ENCODE measurements at places on chromosomes 4 and X. TPM values are rescaled to one million over a fixed set of nuclear protein-coding genes. Genes with fewer than 3 reads are reported as not detected.

- no peak for DNase-seq
These were observed 359.7 kb downstream of the ADAM29 start for GRCh38 chr4:175277816-175278215.

DNA sequence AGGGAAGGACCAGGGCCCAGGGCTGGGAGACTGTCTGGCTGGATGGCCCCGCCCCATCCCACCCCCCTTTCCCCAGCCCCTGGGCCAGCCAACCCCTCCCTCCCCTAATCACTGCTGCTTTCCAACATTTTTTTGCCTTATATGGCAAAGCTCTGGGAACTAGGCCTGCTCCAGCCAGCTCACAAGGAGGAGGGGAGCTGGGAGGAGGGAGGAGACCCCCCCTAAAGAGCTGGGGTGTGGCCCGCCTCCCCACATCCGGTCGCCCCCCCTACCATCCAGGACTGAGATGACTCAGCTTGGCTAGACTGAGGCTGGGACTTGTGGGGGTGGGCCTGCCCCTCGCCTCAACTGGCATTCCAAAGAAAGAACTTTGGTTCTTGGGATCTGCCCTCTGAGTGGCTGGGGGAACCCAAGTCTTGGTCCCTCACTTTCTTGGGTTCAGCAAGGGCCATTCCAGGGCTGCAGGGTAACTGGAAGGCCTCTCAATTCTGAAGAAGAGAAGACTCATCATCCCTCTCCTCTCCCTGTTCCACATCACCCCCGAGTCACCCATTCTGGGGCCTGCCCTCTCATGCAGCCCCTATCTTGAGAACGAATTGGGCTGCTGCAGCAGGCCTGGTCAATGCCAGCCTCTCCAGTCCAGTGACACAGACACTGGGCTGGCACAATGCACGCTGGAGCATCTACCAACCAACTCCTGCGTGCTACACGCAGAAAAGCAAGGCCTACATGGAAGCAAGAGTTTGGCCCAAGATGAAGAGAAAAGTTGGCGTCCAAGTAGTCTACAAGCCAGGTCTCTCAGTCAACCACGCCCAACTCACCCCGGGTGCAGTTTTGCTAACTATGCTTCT lies 4.8 kb downstream of the FLNA start:
- peak; percentile 86 for DNase-seq

The NWD2 gene
- total RNA-seq = 0.03 TPM

The ZDHHC15 gene
- total RNA-seq = 2.8 TPM

The MCUB gene
- 3.4 TPM for total RNA-seq
